ENCODE measurements at places on chromosomes 1 and 21.
A peak's percentile ranks its signal among the peaks of the same experiment; 100 is the strongest.

DNA sequence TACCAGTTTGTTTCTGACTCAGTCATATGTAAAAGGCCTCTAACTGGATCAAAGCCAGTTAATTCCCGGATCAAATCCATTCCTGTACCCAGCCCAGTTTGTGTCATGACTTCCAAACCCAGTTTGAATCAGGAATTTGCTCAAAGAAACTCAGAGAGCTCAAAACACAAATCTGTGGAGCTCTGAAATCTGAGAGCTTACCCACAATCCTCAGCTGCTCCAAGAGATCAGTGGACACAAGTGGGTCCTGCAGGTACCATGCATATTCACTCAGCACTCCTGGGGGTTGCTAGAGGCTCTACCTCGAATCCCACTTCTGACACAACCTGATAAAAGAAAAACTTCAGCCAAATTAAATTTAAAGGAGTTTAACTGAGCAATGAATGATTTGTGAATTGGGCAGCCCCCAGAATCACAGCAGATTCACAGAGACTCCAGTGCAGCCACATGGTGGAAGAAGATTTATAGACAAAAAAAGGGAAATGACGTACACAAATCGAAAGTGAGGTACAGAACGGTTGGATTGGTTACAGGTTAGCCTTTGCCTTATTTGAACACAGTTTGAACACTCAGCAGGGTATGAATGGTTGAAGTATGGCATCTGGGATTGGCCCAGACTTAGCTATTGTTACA, 11.9 kb upstream of the MRPL55 start:
- DNase-seq: no peak

GRCh38 chr1:38677311-38677710, 182.3 kb downstream of the RRAGC start:
- DNase-seq: no peak

DNA sequence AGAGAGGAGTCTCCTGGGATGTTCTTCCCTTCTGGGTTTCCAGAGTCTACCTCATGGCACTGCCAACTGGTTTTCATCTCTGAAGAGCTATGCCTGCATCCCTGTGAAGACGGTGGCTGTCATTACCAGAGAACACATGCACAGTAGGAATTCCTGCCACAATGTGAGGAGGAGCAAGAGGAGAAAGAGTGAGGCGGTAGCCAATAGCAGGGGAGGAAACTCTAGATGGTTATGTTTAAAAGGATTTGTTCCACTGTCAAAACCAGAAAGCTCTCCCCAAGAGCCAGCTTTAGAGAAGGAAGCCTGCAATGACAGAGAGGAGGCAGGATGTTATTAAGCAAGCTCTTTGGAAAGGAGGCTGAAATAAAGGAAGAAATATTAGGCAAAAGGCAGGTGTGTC, 12.3 kb downstream of the LMX1A start:
- no peak for DNase-seq

- DNase-seq: no peak
These were observed 424.4 kb downstream of the NPHP4 start for GRCh38 chr1:5567839-5568238.

DNA sequence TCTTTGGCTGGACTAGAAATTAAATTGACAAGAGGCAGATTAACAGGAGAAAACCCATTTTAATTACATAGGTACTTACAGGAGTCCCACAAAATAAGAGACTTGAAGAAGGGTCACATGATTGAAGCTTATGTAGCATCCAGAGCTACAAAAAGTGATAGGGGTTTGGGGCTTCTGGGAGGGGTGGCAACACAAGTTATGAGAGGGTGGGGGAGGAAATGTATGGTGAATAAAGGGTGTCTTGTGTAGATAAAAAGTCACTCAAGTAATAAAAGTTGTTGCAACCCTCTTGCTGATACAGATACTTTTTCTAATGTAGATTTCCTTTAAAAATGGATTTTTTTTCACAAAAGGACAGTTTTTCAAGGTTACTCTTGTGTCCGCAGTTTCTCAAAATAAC, 24.0 kb downstream of the USP25 start:
- no peak for DNase-seq

- DNase-seq: no peak
These were observed 11.3 kb upstream of the SAMSN1 start for GRCh38 chr21:14557413-14557812.

DNA sequence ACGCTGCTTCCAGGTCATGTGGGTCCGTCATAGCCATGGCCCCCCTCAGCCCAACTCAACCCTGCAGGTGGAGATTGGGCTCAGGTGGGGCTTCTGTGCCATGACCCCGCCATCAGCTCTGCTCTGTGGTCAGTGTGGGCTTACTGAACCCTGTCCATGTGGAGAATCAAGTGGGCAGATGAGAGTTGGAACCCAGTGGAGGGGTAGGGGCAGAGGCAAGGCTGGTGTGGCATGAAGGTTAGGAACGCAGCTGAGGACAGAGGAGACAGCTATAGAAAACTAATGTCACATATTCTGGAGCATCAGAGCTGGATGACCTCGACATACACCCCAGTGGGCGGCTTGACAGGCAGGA, 355.9 kb downstream of the PTPRU start:
- DNase-seq: no peak

- peak; percentile 52 for DNase-seq
These were observed 114.1 kb downstream of the LHX4 start for GRCh38 chr1:180343921-180344769.
